ENCODE measurements at places on chromosomes 11 and 22.
A peak's percentile ranks its signal among the peaks of the same experiment; 100 is the strongest.

DNA sequence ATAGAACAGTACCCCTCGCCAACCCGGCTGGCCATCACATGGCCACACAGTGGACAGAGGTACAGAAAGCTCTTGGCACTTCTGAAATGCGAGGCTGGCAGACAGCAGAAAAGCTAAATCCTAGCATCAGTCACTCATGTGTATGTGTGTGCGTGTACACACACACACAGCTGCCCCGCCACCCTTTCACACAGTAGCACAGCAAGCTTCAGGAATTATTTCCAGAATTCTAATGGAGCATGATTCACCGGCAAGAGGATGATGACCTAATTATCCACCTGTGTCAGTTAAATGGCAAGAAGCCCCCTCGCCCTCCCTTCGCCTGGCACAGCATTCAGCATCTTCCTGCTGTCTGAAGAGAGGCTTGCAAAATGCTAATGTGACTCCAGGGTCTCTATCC lies 336.0 kb downstream of the SHANK2 start:
- DNase-seq = peak; percentile 25

GRCh38 chr11:15484398-15484797 lies 369.7 kb downstream of the INSC start:
- DNase-seq = no peak

DNA sequence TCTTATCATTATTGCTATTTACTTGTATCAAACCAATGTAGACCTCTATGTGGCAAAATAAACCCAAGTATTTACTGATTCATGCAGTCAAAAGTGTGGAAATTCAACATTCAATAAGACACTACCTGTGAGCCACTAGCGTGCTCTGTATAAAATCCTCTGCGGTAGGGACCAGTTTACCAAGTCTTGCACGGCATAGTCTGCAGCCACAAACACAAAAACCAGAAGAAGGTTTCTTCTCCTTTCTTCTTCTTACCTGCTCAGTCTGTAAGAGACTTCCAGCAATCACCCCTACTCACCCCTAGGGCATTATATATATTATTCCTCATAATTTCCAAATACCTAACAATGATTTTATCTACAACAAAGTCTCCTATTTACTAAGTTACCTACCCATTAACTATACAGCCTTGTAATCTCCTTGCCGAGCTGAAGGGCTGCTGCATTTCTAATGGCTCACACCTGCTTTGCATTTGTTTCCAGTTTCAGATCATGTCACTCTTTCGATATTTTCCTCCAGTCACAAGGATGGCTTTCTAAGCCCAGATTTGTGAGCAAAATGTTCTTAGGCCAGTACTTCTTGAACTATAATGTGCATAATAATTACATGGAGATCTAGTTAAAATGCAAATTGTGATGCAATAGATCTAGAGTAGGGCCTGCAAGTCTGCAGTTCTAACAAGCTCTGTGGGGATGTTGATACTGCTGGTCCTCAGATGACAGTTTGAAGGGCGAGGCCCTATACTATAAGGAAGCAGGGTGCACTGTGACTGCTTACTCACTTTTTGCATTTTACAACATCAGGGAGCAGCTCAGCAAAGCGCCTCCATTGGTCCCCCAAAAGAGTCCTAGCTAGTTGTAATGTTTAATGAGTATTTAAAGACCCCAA lies 191.9 kb upstream of the DDI1 start:
- DNase-seq = no peak

- no peak for DNase-seq
These were observed 19.8 kb downstream of the TRIM5 start for GRCh38 chr11:5665051-5665570.

- DNase-seq = no peak
These were observed 4.1 kb downstream of the ZBTB44 start for GRCh38 chr11:130310622-130311021.

DNA sequence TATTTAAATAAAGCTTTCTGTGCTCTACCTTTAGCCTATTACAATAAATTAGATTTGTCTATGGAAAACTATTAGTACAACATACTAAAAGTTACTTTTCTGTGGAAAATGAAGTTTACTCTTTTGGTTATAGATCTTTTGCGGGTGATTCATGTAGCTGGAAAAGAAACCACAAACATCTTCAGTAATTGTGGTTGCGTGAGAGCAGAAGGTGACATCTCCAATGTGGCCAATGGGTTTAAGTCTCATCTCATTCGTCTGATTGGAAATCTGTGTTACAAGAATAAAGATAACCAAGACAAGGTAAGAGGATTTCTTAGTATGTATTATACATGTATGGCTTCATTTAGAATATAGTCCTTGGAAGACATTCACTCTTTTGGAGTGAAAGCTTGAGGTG lies 68.6 kb downstream of the ATXN10 start:
- no peak for DNase-seq
